ENCODE measurements at places on chromosomes 4 and X.

GRCh38 chr4:148445071-148445859 lies 3.1 kb upstream of the NR3C2 start:
- DNase-seq: peak; percentile 50

DNA sequence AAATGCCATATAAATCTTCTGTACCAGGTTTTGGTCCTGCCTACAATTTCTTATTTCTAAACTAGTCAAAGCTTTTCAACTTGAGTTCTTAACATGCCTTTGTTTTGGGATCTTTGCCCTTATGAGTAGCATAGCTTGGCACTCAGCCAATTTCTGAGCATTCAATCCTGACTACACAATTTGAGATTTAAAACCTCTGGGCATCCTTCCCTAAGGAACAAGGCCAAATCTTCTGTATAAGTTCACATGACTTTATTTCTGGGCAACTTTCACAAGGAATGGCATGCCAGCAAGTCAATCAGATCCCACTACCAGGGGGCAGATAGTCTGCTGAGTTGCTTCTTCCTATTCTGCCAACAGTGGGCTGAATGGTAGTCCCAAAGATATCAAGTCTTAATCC lies 254.2 kb downstream of the ADAMTS3 start:
- no peak for DNase-seq

- no peak for DNase-seq
Measured at GRCh38 chr4:164440199-164440598, 313.7 kb upstream of the SMIM31 start.

GRCh38 chrX:83469551-83469950 lies 38.5 kb upstream of the POU3F4 start:
- no peak for DNase-seq

DNA sequence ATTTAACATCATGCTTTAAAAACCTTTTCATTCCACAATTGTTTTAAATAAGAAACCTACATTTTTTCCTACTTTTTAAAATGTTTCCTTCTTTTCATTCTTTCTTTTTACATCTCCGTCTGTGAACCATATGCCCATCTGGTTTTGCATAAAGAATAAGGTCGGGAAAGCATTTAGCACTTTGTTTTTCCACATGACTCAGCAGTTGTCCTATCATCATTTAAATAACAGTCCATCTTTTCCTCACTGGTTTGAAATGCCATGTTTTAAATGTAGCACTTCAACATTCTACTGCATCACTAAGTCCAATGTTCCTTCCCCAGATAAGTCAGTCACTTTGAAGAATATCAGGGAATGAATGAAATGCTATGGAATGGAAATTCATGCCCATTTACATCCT lies 128.4 kb downstream of the SH3RF1 start:
- no peak for DNase-seq

DNA sequence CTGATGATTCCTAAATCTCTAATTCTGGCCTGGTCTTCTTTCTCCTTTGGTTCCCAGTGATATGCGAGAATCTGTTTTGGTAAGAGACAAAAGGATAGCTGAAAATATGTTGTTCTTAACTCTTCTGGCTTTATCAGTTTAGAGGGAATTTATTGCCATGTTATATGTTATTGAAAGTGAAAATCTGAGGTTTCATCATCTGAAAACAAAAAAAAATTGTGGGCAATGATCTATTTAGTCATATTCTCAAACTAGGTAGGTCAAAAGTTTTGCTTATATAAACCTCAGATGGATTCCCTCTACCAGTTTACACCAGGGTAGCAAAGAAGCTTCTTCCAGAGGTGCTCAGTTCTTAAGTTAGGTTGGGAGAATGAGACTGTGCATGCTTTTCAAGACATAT lies 103.6 kb downstream of the ITM2A start:
- no peak for DNase-seq

GRCh38 chrX:111411983-111412382 lies at the start of gene DCX:
DCX (minus strand) TSS chrX:111412192; CDS start chrX:111410398, 1,794 bp downstream.
- DNase-seq: no peak

DNA sequence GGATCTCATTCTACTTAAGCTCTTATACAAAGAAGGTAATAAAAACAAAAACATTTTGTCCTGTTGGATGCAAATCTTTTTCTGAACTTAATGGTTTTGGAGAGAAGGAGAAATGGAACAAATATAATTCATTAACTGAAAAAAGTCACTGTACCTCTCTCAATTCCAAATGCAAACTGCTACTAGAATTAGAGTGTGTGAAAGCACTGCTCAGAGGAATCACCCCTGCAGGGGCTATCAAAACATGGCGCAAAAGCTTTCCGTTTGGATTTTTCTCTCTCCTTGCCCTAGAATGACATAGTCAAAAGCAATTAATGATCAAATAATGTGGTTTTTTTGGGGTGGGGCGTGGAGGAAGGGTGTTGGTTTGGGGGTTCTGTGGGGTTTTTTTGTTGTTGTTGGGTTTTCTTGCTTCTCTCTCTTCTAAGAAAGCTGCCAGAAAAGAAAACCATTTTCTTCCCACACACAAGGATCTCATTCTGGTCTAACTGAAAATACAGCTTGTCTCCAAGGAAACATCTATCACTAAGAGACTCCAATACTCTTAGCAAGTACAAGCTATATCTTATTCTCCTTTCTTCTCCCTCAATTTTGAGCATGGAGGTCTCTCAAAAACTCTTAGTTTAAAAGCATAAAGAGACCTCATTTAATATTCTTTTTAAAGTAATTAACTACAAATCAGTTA lies 41.6 kb downstream of the USP46 start:
- no peak for DNase-seq

- no peak for DNase-seq
Measured at GRCh38 chr4:85514783-85515182, 39.8 kb downstream of the ARHGAP24 start.

- DNase-seq: no peak
Measured at GRCh38 chr4:113302051-113302450, 252.6 kb downstream of the ANK2 start.

GRCh38 chr4:3215256-3215655 lies 33.7 kb upstream of the MSANTD1 start:
- DNase-seq: no peak

GRCh38 chr4:108466936-108467902 lies 153.2 kb upstream of the RPL34 start:
- DNase-seq: no peak

DNA sequence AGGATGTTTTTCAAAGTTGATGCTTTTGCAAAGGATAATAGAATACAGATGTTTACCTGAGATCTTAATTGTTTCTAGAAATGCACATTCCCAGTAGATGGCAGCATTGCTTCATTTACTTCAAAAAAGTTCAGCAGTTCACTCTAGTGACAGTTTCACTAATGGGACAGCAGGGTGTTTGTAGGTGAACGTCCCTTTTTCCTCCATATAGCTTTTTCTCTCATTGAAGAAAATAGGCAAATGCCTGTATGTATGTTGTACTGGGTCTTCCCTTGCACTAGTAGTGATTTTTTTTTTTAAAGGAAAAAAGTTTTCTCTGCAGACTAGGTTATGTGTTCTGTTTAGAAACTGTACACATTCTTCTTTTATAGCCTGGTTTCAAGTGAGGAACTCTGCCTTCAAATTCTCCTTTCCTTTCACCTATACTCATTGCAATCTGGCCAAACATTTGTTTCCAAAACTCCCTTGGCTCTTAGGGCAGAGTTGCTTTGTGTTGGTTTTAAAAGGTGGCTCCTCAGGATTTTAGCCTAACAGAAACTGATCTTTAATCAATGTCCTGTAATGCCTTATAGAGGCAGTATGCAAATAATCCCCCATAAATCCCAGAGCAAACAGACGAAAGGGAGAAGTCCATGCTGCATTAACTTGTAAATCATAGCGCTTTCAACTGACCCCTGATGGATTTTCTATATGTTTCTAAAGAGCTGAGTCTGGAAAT lies 86.3 kb downstream of the EGF start:
- no peak for DNase-seq

GRCh38 chr4:148634476-148634875 lies 192.3 kb upstream of the NR3C2 start:
- DNase-seq: no peak

GRCh38 chrX:140434347-140434746 lies 70.5 kb downstream of the SOX3 start:
- DNase-seq: no peak

GRCh38 chr4:77695774-77696173 lies 90.2 kb downstream of the CXCL13 start:
- DNase-seq: no peak

GRCh38 chr4:140571620-140572019 lies 2.9 kb upstream of the UCP1 start:
- no peak for DNase-seq

- DNase-seq: no peak
Measured at GRCh38 chr4:125796138-125796537, 481.4 kb downstream of the FAT4 start.

DNA sequence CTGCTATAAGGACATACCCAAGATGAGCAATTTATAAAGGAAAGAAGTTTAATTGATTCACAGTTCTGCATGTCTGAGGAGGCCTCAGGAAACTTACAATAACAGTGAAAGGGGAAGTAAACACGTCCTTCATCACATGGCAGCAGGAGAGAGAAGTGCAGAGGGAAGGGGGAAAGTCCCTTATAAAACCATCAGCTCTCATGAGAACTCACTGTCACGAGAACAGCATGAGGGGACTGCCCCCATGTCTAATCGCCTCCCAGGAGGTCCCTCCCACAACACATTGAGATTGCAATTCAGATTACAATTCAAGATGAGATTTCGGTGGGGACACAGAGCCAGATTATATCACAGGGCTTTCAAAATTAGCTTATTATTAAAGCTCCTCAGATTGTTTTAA lies 209.5 kb upstream of the PPP3CA start:
- no peak for DNase-seq

All from activated CD8-positive, alpha-beta memory T cell treated with anti-CD3 and anti-CD28 coated beads for 4 hours (primary cell).